ENCODE measurements at places on chromosomes 5 and 9. TPM values are rescaled to one million over a fixed set of nuclear protein-coding genes. Genes with fewer than 3 reads are reported as not detected.

DNA sequence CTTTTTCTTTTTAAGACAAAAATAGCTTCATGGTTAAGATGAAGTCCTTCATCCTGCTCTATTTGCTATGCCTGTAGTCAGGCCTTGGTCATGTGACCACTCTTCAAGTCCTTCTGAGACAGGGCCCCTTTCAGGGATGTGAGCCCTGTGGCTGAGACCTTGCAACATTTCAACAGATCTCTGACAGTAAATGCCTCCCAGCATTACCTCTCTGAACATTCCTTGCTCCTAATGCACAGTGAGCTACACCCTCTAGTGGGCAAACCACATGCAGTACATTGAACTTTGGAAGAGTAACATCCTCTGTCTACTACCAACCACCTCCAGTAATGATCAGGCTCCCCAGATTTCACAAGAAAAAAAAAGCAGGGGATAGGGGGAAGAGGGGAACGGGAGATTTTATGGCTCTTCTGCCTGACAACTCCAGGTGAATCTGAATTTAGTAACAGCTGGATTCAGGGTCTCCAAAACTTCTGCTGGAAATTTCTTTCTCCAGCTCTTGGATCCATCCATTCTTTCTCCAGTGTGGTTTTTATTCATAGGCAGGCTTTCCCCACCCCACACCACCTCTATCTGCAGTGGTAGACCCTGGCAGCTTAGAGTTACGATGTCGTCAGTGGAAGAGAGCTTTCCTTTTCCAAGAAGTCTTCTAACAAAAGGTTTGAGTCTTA, 8.9 kb upstream of the FBXO38 start:
- DNase-seq = peak; percentile 78

GRCh38 chr9:70466976-70467561, 52.6 kb upstream of the KLF9 start:
- peak; percentile 81 for DNase-seq

DNA sequence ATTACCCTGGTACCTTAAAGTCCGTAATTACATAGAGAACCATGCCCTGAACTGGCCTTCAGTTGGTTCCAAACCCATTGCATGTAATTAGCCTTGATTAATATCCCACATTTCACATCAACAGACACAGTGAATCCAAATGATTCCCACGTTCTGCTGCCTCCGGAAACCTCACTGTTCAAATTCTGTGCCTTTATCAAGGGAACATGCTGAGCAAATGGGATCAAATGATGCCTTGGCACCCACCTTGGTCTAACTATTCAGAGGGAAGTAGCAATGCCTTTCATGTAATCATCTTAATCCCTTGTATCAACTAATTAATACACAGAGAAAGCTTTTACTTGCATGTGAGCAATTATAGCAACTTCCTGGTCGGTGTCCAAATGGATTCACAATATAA, 100.6 kb downstream of the EFNA5 start:
- DNase-seq = no peak

GRCh38 chr9:27851858-27852257, 278.6 kb upstream of the C9orf72 start:
- DNase-seq = no peak

- DNase-seq = no peak
Observed at GRCh38 chr9:93828331-93829097, 126.6 kb downstream of the BARX1 start.

GRCh38 chr5:100493996-100494395, 41.2 kb upstream of the FAM174A start:
- DNase-seq = no peak

DNA sequence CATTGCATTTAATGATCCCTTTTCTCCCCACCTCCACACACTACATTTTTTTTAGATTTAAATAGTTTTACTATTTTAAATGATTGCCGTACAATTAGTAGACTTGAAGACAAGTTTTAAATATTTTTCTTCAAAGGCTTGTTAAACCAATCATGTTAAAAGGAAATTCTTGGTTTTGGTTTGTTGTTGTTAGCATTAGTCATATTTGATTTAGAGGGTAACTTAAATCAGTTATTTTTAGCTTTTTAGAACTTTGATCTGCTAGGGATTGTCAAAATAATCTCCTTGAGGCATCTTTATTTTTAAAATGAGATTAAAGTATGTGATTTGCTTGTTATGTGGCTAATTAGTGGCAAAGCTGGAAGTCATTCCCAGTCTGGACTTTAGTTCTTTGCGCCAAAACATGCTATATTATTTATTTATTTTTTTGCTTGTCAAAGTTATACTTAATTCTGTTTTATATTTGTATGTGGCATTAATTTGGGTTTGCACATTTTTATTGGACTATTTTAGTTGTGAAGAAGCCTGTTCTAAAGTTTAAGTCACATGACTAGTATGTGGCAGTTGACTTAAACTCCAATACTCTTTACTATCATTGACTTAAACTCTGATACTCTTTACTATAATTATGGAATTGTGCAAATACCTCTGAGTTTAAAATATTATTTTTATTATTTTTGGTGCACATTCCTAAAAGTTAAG, 14.7 kb downstream of the ITGA1 start:
- DNase-seq = no peak

GRCh38 chr5:143023411-143024096, 253.4 kb downstream of the ARHGAP26 start:
- DNase-seq = no peak

DNA sequence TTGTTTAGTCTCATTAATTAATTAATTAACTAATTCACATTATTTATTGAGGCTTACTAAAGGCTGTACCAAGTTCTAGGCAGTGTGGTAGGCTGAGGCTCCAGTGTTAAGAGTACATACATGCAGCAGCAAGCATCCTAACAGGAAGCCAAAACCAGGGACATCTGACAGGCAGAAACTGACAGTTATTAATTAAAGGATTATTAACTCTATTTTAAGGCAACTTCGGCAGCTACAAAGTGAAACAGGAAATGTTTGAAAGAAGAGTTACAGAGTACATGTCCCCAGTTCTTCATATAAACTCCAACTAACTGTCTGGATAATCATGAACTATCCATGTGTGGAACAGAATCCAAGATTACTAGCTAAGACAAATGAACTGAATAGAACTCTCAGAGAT, 39.3 kb upstream of the GABRB2 start:
- no peak for DNase-seq

GRCh38 chr5:1510631-1511030, 13.1 kb downstream of the LPCAT1 start:
- no peak for DNase-seq

- no peak for DNase-seq
Observed at GRCh38 chr5:16886366-16886736, 49.7 kb downstream of the MYO10 start.

GRCh38 chr5:31355337-31355736, 161.9 kb downstream of the CDH6 start:
- no peak for DNase-seq

DNA sequence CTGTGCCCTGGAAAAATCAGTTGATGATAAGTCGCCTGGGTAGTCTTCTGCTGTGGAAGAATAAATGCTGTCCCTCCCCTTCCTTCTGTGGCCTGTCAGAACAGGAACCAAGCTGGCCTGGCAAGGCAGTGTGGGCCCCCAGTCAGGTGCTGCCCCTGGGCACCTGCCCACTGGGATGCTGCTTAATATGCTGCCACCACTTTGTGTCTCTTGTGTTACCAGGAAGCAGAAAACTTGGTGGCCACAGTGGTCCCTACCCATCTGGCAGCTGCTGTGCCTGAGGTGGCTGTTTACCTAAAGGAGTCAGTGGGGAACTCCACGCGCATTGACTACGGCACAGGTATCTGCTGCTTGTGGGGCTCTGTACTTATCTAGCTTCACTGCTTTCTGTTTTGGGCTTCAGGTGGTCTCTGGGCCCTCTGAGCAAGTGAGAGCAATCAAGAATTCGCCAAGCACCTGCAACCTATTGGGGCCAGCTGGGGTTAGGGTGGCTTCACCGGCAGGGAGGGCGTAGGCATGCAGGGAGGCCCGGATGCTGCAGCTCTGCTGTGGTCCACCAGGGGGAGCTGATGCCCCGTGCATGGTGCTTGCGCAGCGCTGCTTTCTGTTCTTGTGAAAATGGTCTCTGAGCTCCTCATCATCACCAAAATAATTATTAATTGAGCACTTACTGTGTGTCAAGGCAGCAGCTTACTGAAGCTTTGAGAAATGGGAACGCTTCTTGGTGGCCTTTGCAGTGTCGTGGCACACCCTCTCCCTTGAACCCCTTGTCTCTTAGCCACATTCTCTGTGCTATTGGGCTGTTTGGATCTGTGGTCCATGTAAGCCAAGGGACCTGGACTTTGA, 20.3 kb downstream of the PTPA start:
- DNase-seq = peak; percentile 54

DNA sequence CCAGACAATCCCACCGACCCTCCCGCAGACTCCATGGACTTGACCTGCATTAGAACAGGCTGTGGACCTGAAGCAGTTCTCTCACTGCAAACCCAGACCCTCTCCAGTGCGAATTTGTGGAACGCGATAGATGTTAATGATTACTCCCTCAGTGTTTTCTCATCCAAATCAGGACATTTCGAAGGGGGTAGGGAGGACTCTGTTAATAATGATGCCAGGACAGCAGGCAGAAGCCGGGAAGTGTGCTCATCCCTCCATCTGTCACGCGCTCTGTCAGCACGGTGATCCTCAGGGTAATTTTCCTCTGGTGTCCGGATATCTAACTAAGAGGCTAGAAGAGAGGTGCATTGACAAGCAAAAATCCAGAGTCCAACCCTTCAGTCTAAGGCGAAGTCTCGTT, 18.8 kb downstream of the RAPGEF1 start:
- DNase-seq = peak; percentile 83

The MTAP gene
- total RNA-seq = 42.6 TPM

The RGMB gene
- 13.2 TPM for total RNA-seq

The ABLIM3 gene
- total RNA-seq = 17.5 TPM

Measured in renal cortical epithelial cell (primary cell).